CD8-positive, alpha-beta memory T cell (primary cell): ENCODE measurements at places on chromosomes 7 and 10. TPM values are rescaled to one million over a fixed set of nuclear protein-coding genes. Genes with fewer than 3 reads are reported as not detected.

Gene CYP3A7
- polyA plus RNA-seq, result not detected

- DNase-seq, result no peak
Observed at GRCh38 chr7:51316666-51317581, at the start of gene COBL. COBL (minus strand) TSS chr7:51316809; CDS start chr7:51316633, 176 bp downstream.

DNA sequence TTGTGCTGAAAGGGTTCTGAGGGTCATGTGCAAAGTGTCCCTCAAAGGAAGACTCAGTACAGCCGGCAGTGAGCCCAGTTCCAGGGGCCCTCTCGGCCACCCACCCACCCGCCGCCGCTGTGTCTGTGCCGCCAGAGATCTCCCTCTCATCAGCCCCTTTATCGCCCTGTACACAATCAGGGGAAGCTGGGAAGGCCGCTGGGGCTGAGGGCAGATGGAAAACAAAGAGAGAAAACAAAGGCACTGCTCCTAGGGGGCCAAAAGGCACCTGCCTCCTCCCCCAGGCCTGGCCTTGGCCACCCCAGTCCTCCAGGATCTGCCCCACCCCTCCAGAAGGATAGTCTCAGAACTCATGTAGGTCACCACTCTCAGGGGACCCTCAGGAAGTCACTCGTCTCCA, 67.0 kb downstream of the ZMIZ1 start:
- DNase-seq, result no peak

DNA sequence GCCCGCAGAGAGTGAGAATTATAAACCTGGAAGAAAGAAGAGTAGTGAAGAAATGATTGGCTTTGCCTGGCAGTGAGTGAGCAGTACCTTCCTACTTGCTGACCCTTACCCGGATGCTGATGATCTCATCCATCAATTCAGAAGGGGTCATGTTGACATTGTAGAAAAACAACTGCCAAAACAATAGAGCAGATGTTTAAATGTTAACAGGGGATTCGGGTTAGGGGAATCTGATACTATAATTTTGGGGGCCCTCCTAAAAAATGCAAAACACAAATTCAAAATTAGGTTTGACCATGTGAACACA, 78.1 kb downstream of the MYOF start:
- no peak for DNase-seq

DNA sequence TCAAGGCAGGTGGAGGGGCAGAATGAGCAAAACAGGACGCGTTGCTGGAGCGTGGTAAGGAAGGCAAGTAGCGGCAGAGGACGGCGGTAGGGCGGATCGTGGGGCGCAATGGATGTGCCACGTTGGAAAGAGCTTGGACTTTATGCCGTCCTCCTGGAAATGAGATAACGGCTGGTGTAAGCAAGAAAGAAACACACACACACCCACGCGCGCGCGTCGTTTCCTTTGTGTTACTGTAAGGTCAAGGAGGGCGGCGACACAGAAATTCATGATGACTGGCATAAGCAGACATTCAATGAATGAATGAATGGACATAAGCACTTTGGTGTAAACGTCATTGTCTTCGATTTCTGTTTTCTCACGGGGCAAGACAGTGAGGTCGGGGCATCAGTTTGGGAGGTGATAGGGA, 683 bp upstream of the ENTPD7 start:
- DNase-seq, result no peak

GRCh38 chr7:14598978-14599377, 303.6 kb downstream of the DGKB start:
- no peak for DNase-seq

DNA sequence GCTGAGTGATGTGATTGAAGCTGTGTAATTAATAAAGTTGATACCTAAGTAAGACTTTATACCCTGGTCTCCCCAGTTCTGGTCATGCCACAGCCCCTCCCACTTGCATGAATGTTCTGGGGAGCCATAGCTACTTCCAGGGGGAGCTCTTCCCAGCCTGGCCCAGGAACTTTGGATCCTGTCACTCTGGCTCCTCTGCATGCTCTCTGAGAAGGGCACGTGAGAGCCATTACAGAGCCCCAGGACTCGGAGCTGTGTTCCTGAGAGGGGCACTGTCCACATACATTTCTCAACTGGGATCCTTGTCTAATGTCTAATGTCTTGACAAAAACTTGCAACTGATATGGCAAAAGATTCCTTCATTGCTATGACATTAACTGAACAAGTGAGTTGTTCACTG, 173.9 kb upstream of the NPY start:
- no peak for DNase-seq

DNA sequence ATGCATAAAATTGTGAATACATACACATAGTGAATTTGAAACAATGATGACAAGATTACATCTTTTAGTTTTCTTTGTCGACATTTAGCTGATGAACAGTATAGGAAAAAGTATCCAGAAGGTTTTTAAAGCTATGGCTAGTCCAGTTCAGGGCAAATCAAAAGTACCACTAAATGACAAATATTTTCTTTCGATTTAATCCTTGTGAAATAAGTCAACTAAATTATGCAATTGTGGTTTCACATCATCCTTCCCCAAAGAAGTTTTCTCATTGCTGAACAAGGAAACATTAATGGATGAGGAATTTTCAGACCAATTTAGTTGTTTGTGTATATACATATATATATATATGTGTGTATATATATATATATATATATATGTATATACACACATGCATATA, 774.0 kb downstream of the DNAJB9 start:
- DNase-seq, result no peak

- no peak for DNase-seq
Observed at GRCh38 chr7:129417073-129417472, 17.2 kb upstream of the STRIP2 start.

DNA sequence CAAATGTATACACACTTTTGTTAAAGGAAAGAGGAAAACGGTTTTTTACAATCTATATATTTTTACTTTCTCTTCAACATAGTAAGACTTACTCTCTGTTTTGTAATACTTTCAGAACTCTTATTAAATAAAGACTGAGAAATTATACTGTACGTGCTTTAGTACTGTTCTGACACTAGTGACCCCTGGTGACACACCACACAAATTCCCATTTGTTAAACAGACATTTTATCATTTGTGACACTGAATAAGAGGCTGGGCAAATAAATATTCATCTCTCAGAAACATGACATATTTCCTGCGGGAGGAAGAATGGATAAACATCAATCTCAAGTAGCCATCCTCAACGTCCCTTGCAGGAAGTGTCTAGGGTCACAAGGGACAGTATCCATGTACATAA, 68.9 kb upstream of the ZNF33B start:
- DNase-seq, result no peak

Gene CTTNBP2
- not detected for polyA plus RNA-seq

GRCh38 chr10:77285529-77286182, 352.0 kb downstream of the KCNMA1 start:
- no peak for DNase-seq

DNA sequence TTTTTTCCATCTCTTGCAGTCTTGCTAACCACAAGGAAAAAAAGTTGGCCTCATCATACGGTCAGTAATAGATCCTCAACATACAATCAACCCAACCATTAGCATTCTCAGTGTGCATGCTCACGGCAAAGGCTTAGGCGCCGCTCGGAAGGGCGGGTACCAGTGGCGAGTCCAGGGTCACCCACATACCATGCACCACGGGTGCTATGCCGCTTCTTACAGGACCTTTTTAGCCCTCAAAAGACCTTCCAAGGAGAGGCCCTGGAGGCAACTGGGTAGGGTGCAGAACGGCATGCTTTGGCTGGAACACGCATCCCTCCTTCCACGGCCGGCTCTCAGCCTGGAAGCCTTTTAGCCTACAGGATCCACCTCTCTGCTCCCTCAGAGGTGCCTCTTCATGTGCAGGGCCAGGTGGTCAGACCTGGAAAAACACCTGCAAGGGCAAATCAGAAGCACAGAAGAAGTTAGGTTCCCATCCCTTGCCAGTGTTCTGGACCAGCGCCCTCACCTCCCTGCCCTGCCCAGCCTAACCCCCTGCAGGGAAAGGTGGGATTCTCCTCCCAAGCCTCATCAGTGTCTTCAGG, 5.8 kb downstream of the KLF6 start:
- no peak for DNase-seq

Gene PRF1
- polyA plus RNA-seq, result 762 TPM

DNA sequence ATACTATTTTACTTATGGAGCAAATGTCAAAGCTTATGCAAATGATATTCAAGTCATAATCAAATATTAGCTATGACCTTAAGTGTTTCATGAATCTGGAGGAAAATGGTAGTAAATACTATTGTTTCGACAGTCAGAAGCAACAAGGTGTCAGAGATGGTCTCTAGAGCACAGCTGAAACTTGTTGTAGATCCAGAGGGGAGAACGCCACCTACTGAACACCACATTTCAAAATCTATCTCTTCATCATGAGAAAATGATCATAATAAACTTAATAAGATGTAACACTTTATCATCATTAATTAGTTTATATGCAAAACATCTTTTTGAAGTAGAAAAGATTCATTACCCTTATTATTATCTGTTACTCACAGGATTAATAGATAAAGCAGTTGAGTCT, 418.7 kb downstream of the GATA3 start:
- DNase-seq, result peak; percentile 38

GRCh38 chr7:157500171-157500960, 163.6 kb downstream of the DNAJB6 start:
- peak; percentile 41 for DNase-seq

Gene UNCX
- not detected for polyA plus RNA-seq

- no peak for DNase-seq
Observed at GRCh38 chr7:136502162-136502561, 366.3 kb upstream of the CHRM2 start.

Gene INTS15
- polyA plus RNA-seq, result 46.9 TPM

DNA sequence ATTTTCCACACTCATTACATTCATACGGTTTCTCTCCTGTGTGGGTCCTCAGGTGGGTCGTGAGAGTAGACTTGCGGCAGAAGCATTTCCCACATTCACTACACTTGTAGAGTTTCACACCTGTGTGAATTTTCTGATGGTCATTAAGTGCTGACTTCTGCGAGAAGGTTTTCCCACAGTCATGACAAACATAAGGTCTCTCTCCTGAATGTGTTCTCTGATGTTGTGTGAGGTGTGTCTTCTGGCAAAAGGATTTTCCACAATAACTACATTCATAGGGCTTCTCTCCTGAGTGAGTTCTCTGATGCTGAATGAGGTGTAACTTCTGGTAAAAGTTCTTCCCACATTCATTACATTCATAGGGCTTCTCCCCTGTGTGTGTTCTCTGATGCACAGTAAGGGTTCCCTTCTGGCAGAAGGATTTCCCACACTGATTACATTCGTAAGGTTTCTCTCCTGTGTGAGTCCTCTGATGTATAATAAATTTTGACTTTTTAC, 15.1 kb downstream of the ZNF12 start:
- no peak for DNase-seq

Gene PCDH15
- not detected for polyA plus RNA-seq

Gene ELMO1
- polyA plus RNA-seq, result 65.6 TPM

GRCh38 chr10:1128649-1129048, 72.5 kb downstream of the WDR37 start:
- no peak for DNase-seq

DNA sequence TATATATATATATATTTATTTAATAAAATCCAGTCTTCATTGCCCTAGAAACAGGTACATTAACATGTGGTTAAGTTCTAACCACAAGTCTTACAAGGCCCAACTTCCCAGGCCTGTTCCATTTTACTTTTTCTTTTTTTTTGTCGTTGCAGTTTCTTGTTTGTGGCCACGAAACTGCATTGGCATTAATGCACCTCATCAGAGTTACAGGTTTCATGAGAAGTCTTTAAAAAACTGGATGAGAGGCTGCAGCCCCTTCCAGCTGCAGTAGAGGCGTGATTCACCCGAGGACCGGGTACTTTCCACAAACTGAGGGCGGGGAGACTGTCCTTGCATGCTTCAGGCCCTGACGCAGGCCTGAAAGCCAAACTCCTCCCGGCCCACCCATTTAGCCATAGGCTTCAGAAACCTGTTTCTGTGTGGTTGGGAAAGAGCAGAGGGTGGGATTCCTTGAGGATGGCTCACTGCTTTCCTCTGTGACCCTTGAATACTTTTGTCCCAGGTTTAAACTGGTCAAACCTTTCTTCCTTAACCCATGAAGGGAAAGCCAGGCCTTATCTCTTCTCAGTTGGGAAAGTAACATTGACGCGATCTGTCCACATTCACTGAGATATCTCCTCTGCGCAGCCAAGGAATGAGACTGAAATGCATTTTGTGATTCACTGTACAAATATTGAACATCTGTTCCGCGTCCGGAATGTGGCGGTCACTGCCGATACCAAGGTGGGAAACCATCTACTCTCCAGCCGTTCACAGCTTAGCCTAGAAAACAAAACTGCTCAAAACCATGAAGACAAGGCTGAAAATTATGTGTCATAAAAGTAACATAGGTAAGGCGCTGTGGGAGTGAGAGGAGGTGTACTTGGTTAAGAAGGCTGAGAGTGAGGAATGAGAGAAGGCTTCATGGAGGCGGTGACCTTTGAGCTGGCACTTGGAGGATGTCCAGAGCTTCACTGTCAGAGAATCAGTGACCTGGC, 311.7 kb downstream of the GATA3 start:
- no peak for DNase-seq

DNA sequence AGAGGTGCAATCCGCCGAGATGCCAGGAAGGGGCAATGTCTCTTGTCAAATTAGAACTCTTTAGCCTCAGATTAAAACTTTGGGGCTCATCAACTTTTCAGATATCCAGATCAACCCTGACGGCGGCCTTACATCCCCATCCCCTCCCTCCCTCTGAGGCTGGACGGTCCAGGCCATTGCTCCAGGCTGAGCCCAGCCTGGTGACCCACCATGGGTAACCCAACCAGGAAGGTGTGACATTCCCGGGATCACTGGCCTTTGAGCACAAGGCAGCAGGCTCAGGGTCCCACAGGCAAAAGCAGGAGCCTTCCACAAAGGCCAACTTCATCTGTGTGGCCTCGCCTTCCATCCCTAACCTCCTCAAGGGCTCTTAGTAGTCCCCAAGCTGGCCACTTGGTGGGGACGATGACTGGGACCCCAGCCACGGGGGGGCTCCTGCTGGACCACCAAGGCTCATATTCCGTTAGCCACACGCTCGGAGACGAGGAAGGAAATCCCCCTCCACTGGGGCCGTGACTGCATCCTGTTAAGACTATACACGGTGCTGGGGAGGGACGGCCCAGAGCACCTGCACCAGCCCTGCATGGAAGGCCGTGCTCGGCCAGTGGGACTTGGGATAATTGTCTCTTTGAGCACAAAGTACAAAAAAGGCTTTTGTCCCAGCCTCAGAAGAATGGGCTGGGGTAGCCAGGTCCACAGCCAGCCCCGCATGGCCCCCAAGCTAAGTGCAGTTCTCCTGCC, 62.8 kb downstream of the ZRANB1 start:
- no peak for DNase-seq

- DNase-seq, result no peak
Observed at GRCh38 chr7:94190599-94191061, 186.5 kb upstream of the BET1 start.

DNA sequence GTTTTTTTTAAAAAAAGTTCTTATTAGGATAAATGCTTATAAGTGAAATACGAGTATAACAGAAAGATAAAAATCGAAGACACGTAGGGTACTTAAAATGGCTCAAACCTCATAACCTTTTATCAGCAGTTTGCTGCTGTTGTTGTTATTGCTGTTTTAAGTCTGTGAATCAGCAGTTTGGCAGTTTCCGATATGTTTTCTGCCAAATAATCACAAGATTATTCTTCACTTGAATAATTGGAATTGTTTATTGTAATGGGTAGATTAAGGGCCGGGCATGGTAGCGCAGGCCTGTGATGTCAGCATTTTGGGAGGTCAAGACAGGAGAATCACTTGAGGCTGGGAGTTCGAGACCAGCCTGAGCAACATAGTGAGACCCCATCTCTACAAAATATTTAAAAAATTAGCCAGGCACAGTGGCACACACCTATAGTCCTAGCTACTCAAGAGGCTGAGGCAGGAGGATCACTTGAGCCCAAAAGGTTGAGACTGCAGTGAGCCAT, 177.6 kb downstream of the VTI1A start:
- no peak for DNase-seq
